ENCODE measurements at places on chromosomes 11 and 22. TPM values are rescaled to one million over a fixed set of nuclear protein-coding genes. Genes with fewer than 3 reads are reported as not detected.

The ISX gene
- polyA plus RNA-seq = not detected

The LMO1 gene
- 0.30 TPM for polyA plus RNA-seq

DNA sequence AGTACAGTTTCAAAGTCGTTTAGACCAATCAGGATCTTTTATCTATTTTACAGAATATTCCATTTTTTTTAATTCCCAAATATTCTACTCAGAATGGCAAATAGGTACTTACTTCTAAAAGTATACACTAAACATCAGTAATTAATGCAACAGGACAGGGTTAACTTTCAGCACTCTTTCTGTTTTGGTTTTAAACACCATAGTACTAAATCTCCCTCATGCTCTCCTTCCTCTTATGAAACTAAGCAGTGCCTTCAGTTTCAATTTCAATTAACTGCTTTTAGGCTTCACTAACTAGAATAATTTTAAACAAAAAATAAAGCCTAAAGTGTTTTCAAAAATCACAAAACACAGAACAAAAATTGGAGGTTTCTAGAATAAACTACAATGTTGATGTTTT, 57.9 kb downstream of the NOX4 start:
- H3K4me1 ChIP-seq = no peaks in the 10 kb centered on the region
- H3K4me3 ChIP-seq = no peak overlapping the region
- H3K36me3 ChIP-seq = no peaks in the 10 kb centered on the region
- DNase-seq = no peak
- H3K27ac ChIP-seq = no peak overlapping the region
- H3K27me3 ChIP-seq = no peaks in the 10 kb centered on the region

DNA sequence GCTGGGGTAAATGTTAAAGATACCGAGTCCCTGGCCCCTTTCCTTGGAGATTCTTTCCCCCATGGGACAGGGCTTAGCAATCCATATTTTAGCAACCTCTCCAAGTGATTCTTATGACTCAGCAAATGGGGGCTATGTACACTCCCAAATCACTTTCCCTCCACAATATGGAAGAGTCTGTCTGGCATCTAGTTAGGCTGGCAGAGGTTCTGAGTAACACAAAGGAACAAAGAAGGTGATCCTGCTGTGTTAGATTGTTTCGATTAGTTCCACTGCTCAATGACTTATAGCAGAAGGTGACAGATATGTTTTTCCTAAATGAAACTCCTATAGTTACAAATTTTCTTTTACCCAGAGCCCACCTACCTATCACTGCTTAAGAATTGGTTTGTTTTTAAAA, 154.0 kb upstream of the SYT13 start:
- H3K4me1 ChIP-seq = no peaks in the 10 kb centered on the region
- no peaks in the 10 kb centered on the region for H3K36me3 ChIP-seq
- H3K27me3 ChIP-seq = no peaks in the 10 kb centered on the region
- H3K4me3 ChIP-seq = no peak overlapping the region
- H3K27ac ChIP-seq = no peak overlapping the region

- H3K27me3 ChIP-seq = no peaks in the 10 kb centered on the region
- H3K4me1 ChIP-seq = no peaks in the 10 kb centered on the region
- H3K36me3 ChIP-seq = no peaks in the 10 kb centered on the region
- H3K27ac ChIP-seq = no peak overlapping the region
- no peak overlapping the region for H3K4me3 ChIP-seq
- DNase-seq = no peak
Observed at GRCh38 chr22:20211997-20212753, 55.9 kb downstream of the RTN4R start.

DNA sequence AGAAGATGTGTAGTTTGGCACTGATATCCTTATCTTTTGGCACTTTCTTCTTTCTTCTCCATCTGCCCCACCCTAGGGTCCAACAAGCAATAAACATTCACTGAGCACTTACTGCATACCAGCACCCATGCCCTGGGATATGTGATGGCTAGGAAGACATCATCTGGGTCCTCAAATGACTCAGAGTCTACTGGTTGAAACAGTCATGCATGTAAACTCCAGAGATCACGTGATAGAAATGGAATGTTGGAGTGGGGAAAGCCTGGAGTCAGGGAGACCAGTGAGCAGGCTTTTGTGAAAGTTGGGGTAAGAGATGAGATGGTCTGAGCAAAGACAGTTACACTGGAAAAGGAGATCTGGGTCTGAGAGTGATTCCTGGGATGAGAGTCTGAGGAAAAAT, 724.9 kb upstream of the TENM4 start:
- H3K27me3 ChIP-seq = no peaks in the 10 kb centered on the region
- no peaks in the 10 kb centered on the region for H3K36me3 ChIP-seq
- no peak overlapping the region for H3K27ac ChIP-seq
- DNase-seq = no peak
